Hematopoietic multipotent progenitor cell treated with erythropoietin and hydrocortisone succinate and interleukin-3 and kit ligand, for 8 days (in vitro differentiated cells): ENCODE measurements at places on chromosomes 1 and 21.

GRCh38 chr1:47407481-47407880 lies 8.6 kb upstream of the FOXE3 start:
- no peak for DNase-seq

DNA sequence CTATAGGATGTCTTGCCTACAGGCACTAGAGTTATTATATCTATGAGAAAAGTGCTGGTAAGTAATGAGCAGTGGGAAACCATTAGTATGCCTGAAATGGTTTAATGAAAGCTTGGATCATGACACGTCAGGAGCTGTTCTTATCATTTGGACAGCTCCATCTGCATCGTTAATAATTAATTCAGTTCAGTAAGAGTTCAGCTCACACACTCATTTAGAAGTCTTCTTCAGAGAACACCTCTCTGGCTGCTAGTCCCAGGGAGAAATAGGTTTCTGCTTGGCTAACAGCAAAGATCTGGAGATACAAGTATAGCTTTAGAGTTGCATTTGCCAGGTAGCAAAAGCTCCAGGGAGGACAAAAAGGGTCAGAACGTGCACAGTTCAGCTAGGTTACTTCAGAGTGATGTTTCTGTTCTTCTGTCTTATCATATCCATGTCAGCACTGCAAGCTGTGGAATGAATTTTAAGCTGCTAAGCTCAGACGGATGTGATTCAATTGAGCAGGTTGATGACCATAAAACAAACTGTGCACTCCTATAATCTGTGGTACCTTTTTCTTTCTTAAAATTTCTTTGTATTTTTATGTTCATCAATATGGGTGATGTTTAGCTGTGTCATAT lies 173.6 kb downstream of the ADGRL2 start:
- no peak for DNase-seq

GRCh38 chr1:192600275-192600674 lies 24.7 kb downstream of the RGS1 start:
- no peak for DNase-seq

DNA sequence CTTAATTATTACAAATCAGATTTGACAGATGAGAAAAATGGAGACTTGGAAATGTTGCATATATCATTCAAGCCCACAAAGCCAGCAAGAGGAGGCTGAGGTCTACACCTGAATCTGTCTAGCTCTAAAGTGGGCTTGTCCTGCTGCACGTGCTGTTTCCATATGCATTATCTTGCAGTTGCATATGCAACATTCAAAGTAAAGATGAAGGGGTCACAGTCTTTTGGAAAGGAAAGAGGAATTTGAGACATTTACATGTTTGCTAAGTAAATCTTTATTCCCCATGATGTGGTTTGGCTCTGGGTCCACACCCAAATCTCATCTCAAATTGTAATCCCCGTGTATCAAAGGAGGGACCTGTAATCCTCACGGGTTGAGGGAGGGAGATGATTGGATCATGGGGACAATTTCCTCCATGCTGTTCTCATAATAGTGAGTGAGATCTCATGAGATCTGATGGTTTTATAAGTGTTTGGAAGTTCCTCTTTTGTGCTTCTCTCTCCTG lies 98.3 kb downstream of the BACH1 start:
- no peak for DNase-seq

DNA sequence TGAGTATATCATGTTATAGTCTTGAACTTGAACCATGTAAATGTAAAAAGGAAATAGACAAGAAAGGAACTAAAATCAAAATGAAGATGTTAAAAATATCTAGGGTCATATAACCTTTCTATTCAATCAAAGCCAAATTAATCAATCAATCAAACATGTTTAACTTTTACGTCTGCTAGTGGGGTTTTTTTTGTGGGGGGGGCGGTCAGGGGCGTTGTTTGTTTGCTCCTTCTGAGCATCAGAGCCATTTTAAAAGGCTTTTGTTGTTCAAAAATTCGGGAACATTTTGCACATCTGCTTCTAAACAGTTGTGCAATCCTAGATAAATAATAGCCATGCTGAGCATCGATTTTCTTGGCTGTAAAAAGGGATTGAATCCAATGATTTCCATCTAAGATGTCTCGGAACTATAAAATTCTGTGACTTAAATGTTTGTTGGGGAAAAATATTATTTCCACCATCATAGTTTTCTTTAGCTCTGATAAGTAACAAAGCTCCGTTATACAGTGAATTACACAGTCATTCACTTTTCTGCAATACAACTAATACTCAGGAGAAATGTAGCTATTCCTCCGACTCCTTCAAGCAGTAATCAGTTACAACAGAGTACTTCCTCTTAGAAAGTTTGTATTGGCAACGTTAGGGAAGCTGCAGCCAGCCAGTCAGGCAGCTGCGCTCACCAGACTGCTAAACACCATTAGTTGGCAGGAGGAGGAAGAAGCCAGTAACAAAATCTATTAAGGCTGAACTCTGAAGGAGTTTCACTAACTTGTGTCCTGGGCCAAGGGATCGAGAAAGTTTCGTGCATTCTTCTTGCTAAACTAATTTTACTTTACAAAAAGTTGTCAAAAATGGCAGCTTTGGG lies 2.2 kb downstream of the SPATA6 start:
- peak; percentile 4 for DNase-seq
